ENCODE measurements at places on chromosomes 13 and 19. TPM values are rescaled to one million over a fixed set of nuclear protein-coding genes. Genes with fewer than 3 reads are reported as not detected.
A peak's percentile ranks its signal among the peaks of the same experiment; 100 is the strongest.

GRCh38 chr19:18762125-18763023 lies 28.7 kb downstream of the COMP start:
- H3K4me1 ChIP-seq = no peaks in the 10 kb centered on the region
- H3K27ac ChIP-seq = no peak overlapping the region
- DNase-seq = no peak
- H3K27me3 ChIP-seq = no peaks in the 10 kb centered on the region
- no peaks in the 10 kb centered on the region for H3K36me3 ChIP-seq

GRCh38 chr13:104650431-104650830 lies 1584.2 kb upstream of the SLC10A2 start:
- H3K27me3 ChIP-seq = no peaks in the 10 kb centered on the region
- no peaks in the 10 kb centered on the region for H3K36me3 ChIP-seq
- H3K4me3 ChIP-seq = no peak overlapping the region
- no peaks in the 10 kb centered on the region for H3K4me1 ChIP-seq
- DNase-seq = no peak
- no peak overlapping the region for H3K27ac ChIP-seq

GRCh38 chr19:519449-519865 lies 12.1 kb upstream of the CDC34 start:
- H3K27me3 ChIP-seq = no peaks in the 10 kb centered on the region
- H3K4me3 ChIP-seq = no peak overlapping the region
- no peak for DNase-seq
- H3K27ac ChIP-seq = no peak overlapping the region
- H3K4me1 ChIP-seq = no peaks in the 10 kb centered on the region

- peaks cover 29% of the 10 kb centered on the region for H3K4me1 ChIP-seq
- no peaks in the 10 kb centered on the region for H3K36me3 ChIP-seq
- DNase-seq = no peak
- peaks cover 2% of the 10 kb centered on the region for H3K27me3 ChIP-seq
- H3K27ac ChIP-seq = no peak overlapping the region
Measured at GRCh38 chr19:55066107-55066709, 3.3 kb upstream of the RDH13 start.

The DACH1 gene
- polyA plus RNA-seq = not detected

DNA sequence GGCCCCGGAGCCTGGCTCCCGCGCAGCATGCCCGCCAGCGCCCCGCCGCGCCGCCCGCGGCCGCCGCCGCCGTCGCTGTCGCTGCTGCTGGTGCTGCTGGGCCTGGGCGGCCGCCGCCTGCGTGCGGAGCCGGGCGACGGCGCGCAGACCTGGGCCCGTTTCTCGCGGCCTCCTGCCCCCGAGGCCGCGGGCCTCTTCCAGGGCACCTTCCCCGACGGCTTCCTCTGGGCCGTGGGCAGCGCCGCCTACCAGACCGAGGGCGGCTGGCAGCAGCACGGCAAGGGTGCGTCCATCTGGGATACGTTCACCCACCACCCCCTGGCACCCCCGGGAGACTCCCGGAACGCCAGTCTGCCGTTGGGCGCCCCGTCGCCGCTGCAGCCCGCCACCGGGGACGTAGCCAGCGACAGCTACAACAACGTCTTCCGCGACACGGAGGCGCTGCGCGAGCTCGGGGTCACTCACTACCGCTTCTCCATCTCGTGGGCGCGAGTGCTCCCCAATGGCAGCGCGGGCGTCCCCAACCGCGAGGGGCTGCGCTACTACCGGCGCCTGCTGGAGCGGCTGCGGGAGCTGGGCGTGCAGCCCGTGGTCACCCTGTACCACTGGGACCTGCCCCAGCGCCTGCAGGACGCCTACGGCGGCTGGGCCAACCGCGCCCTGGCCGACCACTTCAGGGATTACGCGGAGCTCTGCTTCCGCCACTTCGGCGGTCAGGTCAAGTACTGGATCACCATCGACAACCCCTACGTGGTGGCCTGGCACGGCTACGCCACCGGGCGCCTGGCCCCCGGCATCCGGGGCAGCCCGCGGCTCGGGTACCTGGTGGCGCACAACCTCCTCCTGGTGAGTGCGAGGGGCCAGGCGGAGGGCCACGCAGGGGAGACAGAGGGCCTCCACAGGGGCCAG lies at the start of gene KL:
Gene KL (plus strand): TSS at position 10 of the 909 bp plus-strand sequence. CDS start 18 bp downstream, at position 28.
- H3K27ac ChIP-seq = no peak within 1 kb of the TSS
- H3K4me1 ChIP-seq = peaks cover 6% of the 10 kb centered on the region
- no peak within 1 kb of the TSS for H3K4me3 ChIP-seq

DNA sequence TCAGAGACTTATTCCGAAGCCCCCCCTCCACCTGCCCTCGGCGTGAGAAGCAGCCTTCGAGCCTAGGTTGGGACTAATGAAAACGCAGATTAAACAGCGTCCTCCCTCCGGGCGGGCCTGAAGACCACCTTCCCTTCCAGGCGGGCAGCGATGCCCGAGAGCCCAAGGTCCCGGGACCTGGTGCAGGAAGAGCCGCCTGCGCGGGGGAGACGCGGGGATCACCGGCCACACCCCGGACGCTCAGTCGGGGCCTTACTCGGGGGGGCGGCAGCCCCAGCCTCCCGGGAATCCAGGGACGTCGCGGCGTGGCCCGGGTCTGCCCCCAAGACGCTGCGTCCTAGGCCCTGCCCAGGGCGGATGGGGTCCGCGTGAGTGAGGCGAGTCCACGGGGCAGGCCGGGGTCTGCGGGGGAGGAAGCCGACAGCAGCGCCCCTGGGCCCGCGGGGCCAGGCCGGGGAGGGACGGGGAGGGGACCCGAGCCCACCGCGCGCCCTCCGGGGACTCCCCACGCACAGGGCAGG lies 33.3 kb upstream of the SPACA7 start:
- no peak for DNase-seq
- H3K36me3 ChIP-seq = no peaks in the 10 kb centered on the region
- no peak overlapping the region for H3K27ac ChIP-seq
- H3K4me3 ChIP-seq = no peak overlapping the region

GRCh38 chr13:30409886-30410704 lies 12.2 kb upstream of the UBE2L5 start:
- H3K36me3 ChIP-seq = no peaks in the 10 kb centered on the region
- H3K4me3 ChIP-seq = no peak overlapping the region
- H3K4me1 ChIP-seq = peaks cover 15% of the 10 kb centered on the region

- no peaks in the 10 kb centered on the region for H3K36me3 ChIP-seq
- H3K4me1 ChIP-seq = peaks cover 23% of the 10 kb centered on the region
- H3K27me3 ChIP-seq = no peaks in the 10 kb centered on the region
Measured at GRCh38 chr13:102779436-102780159, 6.0 kb upstream of the TEX30 start.

- peaks cover 7% of the 10 kb centered on the region for H3K4me1 ChIP-seq
- H3K27me3 ChIP-seq = peaks cover 30% of the 10 kb centered on the region
- peak within 1 kb of the TSS; percentile 13 for H3K4me3 ChIP-seq
- H3K27ac ChIP-seq = peak within 1 kb of the TSS; percentile 6
- DNase-seq = peak; percentile 27
Measured at GRCh38 chr13:20702915-20703779, at the start of gene IL17D. Gene IL17D, plus strand, starts transcription at chr13:20703699. Its CDS starts 303 bp downstream, at chr13:20704002.

DNA sequence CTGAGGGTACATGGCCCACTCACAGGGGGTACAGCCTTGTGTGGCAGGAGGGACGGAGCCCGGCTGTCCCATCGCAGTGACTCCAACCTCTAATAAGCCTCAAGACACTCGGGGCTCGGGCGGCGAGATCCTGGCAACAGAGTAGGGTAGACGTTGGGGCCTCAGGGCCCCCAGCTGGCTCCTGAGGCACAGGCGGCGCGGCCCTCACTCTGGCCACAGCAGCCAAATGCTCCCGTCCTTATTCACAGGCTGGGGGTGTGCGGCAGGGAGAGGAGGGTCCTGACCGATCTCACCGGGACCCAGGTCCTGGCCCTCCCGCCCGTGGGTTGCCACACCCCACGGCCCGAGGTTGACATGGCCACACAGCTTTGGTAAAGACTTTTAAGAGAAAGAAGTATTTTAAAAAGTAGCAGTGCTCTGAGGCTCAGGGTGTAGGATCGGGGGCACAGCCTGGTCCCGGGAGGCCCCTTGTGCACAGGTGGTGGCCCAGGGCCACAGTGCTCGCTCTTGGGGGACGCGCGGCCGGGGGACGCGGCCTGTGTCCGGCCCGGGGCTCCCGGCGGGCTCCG lies 7.6 kb downstream of the SLC39A3 start:
- H3K4me1 ChIP-seq = no peaks in the 10 kb centered on the region
- no peak overlapping the region for H3K4me3 ChIP-seq
- H3K36me3 ChIP-seq = peaks cover 19% of the 10 kb centered on the region
- H3K27ac ChIP-seq = no peak overlapping the region
- H3K27me3 ChIP-seq = no peaks in the 10 kb centered on the region

DNA sequence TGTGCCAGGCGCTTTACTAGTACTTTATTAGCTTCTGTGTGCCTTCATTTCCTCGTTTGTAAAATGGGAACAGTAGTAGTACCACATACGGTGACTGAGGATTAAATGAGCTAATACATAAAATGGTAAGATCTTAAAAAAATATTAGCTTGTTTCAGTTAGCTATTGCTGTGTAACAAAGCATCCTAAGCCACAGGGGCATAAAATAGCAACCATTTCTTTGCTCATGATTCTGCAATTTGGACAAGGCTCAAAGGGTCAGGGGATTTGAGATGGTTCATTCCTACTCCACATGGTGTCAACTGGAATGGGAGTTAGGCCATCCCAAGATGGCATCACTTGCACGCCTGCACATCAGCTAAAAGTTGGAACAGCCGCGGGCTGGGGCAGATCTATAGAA lies 13.3 kb downstream of the DYRK1B start:
- H3K27me3 ChIP-seq = no peaks in the 10 kb centered on the region
- DNase-seq = no peak
- no peaks in the 10 kb centered on the region for H3K36me3 ChIP-seq
- H3K4me3 ChIP-seq = no peak overlapping the region
- H3K4me1 ChIP-seq = peaks cover 15% of the 10 kb centered on the region
- H3K27ac ChIP-seq = no peak overlapping the region

The ZNF284 gene
- 0.61 TPM for polyA plus RNA-seq

The ZNF582 gene
- 6.5 TPM for polyA plus RNA-seq

DNA sequence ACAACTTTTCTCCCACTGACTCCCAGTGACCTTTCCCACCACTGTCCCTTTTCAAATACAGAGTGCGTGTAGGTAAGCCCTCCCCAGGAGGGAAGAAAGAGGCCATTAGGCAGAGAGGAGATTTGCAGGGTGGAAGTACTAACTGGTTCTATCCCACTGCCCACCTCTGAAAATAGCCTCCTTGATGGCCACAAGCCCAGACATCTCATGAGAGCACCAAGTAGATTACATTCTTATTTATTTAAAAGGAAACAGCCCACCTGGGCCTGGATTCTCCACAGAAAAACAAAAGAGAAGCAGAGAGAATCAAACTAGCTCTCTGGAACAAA lies 445.3 kb downstream of the FOXO1 start:
- H3K36me3 ChIP-seq = no peaks in the 10 kb centered on the region
- H3K27me3 ChIP-seq = no peaks in the 10 kb centered on the region
- no peak for DNase-seq
- H3K27ac ChIP-seq = peak overlapping the region; percentile 54

DNA sequence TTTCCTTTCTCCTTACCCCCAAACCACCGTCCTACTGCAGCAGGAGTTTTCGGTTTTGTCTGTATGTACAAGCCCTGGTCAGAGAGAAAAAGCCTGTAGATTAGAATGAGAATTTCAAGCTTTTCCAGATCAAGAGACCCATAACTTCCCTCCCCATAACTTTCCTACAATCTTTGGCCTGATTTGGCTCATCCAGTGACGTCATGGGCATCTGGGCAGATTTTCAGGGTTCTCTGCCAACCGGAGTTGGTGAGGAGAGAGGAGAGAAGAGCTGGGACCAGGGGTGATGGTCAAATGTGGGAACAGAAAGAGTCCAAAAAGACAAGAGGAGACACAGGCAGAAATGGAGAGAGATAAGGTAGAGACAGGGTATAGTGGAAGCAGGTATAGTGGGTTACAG lies 10.5 kb downstream of the IZUMO2 start:
- H3K27ac ChIP-seq = no peak overlapping the region
- no peaks in the 10 kb centered on the region for H3K36me3 ChIP-seq
- H3K4me3 ChIP-seq = no peak overlapping the region

GRCh38 chr19:9308091-9308770 lies 1.4 kb downstream of the ZNF699 start:
- peaks cover 23% of the 10 kb centered on the region for H3K4me1 ChIP-seq
- H3K27ac ChIP-seq = no peak overlapping the region
- no peak for DNase-seq
- H3K36me3 ChIP-seq = peaks cover 17% of the 10 kb centered on the region
- H3K4me3 ChIP-seq = peak overlapping the region; percentile 86

GRCh38 chr19:21396121-21396520 lies 812 bp upstream of the ZNF493 start:
- H3K4me1 ChIP-seq = peaks cover 19% of the 10 kb centered on the region
- no peaks in the 10 kb centered on the region for H3K36me3 ChIP-seq
- no peaks in the 10 kb centered on the region for H3K27me3 ChIP-seq
- no peak overlapping the region for H3K4me3 ChIP-seq

The F2RL3 gene
- polyA plus RNA-seq = not detected

The CLDND2 gene
- not detected for polyA plus RNA-seq

- no peak overlapping the region for H3K27ac ChIP-seq
- H3K36me3 ChIP-seq = no peaks in the 10 kb centered on the region
- H3K27me3 ChIP-seq = peaks cover 45% of the 10 kb centered on the region
- no peak overlapping the region for H3K4me3 ChIP-seq
- H3K4me1 ChIP-seq = peaks cover 43% of the 10 kb centered on the region
- DNase-seq = peak; percentile 57
Measured at GRCh38 chr19:53883231-53883661, 1.2 kb downstream of the PRKCG start.

DNA sequence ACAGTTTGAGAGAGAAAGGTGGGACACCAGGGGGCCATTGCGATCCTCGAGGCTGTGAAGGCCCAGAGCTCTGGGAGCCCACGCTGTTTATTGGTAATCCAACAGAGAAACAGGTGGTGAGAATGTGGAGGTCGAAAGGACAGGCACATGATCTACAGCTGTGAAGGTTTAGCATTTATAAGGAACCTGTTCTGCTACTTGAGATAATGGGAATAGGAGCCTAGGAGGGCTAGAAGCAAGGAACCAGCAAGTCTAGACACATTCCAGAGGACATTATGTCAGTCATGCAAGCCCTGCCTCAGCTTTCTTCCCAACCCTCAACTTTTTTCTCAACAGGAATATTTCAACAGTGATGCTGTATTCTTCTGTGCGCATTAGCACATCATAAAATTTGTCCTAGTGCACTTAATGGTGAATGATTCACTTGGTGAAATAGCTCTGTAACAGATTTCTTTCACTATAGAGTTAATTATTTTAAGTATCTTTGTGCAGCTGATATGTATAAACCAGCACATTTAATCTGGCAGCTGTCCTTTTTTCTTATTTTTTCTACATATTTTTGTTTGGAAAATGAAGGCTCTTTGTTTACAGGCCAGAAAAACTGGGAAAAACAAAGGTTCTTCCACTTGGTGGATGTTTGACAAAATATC lies 25.4 kb downstream of the ZNF90 start:
- no peak overlapping the region for H3K4me3 ChIP-seq
- no peaks in the 10 kb centered on the region for H3K27me3 ChIP-seq
- no peak for DNase-seq
- no peaks in the 10 kb centered on the region for H3K4me1 ChIP-seq

The KIR2DL3 gene
- polyA plus RNA-seq = not detected

GRCh38 chr13:76293751-76294150 lies 592.5 kb downstream of the KCTD12 start:
- H3K4me1 ChIP-seq = no peaks in the 10 kb centered on the region
- no peak overlapping the region for H3K27ac ChIP-seq
- H3K27me3 ChIP-seq = no peaks in the 10 kb centered on the region
- DNase-seq = no peak

- DNase-seq = no peak
- H3K36me3 ChIP-seq = no peaks in the 10 kb centered on the region
- H3K4me3 ChIP-seq = no peak overlapping the region
- no peaks in the 10 kb centered on the region for H3K27me3 ChIP-seq
Measured at GRCh38 chr13:99378985-99379733, 72.0 kb upstream of the GPR183 start.

Measured in CD4-positive, alpha-beta memory T cell (primary cell).